Renal pelvis (tissue), 12 donors: ENCODE measurements at places on chromosomes 3 and 15. TPM values are rescaled to one million over a fixed set of nuclear protein-coding genes. Genes with fewer than 3 reads are reported as not detected.

GRCh38 chr3:187777331-187777941, 32.2 kb upstream of the BCL6 start:
- no peak for DNase-seq

The BFSP2 gene
- polyA plus RNA-seq, result 0.13 TPM

The NR2E3 gene
- polyA plus RNA-seq, result 0.99 TPM

The GALNT15 gene
- polyA plus RNA-seq, result 3.1 TPM

The SKOR1 gene
- 0.48 TPM for polyA plus RNA-seq

DNA sequence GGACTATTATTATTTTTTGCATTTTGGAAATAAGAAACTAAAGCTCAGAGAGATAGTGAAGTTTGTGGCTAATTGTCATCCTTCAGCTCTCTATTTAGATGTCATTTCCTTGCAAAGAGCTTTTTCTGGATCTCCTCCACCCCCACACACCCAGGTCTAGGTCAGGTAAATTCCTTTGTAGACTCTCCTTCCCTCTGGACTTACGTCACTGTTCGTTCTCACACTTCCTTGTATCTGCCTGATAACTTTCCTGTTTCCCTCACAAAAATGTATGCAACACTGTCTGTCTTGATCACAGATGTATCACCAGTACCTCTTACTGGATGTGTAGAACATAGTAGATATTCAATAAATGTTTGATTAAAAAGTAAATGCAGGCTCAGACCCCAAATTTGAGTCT, 6.1 kb upstream of the MB21D2 start:
- DNase-seq, result no peak

- peak; percentile 43 for DNase-seq
Measured at GRCh38 chr15:97995881-97996603, 35.5 kb downstream of the ARRDC4 start.

- no peak for DNase-seq
Measured at GRCh38 chr15:91849749-91850161, 3.8 kb upstream of the SLCO3A1 start.

The RARRES1 gene
- 9.5 TPM for polyA plus RNA-seq

DNA sequence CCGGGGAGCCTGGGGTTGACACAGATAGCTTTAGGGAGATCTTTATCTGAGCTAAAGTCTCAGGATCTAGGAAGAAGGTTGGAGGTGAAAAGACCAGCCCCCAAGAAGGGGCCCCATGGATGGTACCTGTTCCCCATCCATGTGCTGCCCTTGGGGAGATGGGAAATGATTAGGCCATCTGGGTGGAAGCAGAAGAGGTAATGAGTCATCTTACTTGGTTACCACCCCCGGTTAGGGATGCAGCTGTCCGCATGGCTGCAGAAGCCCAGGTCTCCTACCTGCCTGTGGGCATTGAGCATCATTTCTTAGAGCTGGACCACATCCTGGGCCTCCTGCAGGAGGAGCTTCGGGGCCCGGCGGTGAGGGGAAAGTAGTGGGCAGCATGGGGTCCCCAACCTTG, 3.1 kb upstream of the CPLX3 start:
- no peak for DNase-seq

- DNase-seq, result peak; percentile 57
Measured at GRCh38 chr15:73683777-73684580, at the start of gene CD276. CD276 (plus strand) TSS chr15:73684383; CDS start chr15:73699640, 15,257 bp downstream.

The FBXO40 gene
- polyA plus RNA-seq, result not detected

DNA sequence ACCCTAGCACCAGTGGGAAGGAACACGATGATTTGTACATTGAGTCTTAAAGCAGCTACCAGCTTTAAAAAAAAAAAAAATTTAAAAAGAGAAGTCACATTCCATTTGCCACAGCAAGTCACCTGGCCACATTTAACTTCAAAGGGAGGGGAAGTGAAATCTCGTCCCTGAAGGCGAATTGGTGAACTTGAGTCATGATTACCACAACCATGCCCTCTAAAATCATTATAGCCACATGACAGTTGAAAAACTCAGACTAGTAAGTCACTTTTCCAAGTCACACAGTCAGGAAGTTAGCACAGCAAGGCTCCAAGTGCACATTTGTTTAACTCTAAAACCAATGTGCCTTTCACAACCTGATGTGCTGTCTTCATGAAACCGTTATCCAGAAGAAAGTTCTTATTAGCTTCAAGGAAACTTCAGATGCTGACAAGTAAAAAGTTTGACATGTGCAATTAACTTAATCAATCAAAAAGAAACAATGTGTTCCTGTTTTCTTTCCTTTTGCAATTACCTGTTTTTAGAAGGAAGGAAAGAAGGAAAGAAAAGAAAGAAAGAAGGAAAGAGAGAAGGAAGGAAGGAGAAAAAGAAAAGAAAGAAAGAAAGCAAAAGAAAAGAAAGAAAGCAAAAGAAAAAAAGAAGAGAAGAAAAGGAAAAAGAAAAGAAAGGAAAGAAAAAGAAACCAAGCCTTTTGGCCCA, 8.3 kb upstream of the THSD4 start:
- no peak for DNase-seq
